Stimulated activated CD4-positive, alpha-beta T cell treated with anti-CD3 and anti-CD28 coated beads, Interleukin-12 subunit alpha, Interleukin-12 subunit beta, amount 100 ng/mL, for 4 hours (primary cell): ENCODE measurements at places on chromosomes 12 and 14.

DNA sequence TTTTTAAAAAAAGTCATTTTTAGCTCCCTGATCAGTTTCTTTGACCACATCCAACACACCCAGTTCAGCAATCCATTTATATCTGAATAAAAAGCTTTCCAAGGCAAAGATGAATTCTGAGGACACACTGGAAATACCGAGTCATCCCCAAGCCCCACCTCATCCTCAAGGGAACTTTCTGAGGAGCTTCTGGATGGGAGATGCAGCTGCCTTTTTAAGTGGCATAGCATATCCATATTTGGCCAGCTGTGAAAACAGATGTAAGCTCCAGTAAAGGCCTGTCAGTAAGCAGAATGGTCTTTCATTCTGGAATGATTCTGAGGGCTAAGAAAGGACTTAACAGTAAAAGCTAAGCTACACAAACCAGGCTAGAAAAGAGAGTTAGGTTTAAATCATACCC is 18.4 kb downstream of the ZFYVE1 start:
- DNase-seq, result no peak

- no peak for DNase-seq
Observed at GRCh38 chr12:3461391-3461790, 29.6 kb upstream of the PRMT8 start.

- DNase-seq, result no peak
Observed at GRCh38 chr14:57559576-57559975, 65.9 kb upstream of the CCDC198 start.

DNA sequence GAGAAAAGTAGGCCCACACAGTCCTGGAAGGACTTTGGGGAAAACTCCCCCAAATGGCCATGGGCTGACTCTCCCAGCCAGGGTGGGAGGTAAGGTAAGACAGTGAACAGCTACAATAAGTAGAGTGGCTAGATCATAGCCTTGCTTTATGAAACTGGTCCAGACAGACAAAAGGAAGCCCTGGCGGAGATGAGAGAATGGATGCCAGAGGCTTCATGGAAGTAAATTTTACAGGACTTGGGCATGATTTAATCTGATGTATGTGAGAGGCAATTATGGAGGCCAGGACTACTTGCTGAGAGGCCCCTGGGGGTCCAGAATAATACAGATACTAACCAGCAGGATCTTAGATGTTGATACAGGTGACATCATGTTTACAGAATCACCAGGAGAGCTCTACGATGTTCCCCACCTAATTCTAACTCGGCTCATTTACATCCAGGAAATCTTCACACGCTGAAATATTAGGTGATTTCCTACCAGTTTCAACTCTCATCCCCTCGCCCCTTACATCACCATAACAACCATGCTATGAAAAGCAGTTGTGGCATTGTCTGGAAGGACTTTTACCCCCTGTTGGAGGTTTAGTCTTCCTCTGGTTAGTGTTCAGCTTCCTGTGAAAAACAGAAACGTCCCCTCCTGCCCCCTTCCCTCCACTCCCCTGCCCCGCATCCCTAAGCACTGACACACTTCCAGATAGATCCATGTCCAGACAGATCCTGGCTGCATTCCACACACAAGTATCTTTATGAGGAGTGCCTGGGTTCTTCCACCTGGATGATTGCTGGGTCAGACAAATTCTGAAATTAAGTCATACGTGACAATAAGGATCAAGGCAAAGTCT is 39.5 kb upstream of the NT5DC3 start:
- no peak for DNase-seq

- DNase-seq, result no peak
Observed at GRCh38 chr12:538731-539539, 79.2 kb downstream of the B4GALNT3 start.

GRCh38 chr12:114479831-114480230 is 73.9 kb upstream of the TBX5 start:
- DNase-seq, result no peak

DNA sequence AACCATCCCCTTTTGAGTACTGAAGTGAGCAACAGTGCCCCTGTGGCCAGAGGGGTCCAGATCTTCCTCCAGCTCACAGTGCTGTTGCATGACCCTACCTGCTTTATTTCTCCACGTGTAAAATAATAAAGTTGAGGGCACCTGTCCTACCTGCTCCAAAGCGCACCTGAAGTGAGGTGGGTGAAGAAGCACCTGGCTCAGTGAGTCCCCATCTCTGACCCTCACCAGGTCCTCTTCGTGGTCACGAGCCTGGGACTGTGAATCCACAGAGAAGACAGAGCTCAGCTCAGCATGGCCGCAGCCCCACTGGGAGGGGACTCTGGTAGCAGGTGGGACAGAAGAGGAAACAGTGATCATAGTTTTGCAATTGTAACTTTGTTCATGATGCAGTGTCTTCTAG is 976.7 kb upstream of the TMEM132C start:
- no peak for DNase-seq

GRCh38 chr12:56520048-56520447 is 1.6 kb upstream of the RBMS2 start:
- DNase-seq, result no peak

- no peak for DNase-seq
Observed at GRCh38 chr12:45781080-45781479, 51.6 kb downstream of the ARID2 start.

DNA sequence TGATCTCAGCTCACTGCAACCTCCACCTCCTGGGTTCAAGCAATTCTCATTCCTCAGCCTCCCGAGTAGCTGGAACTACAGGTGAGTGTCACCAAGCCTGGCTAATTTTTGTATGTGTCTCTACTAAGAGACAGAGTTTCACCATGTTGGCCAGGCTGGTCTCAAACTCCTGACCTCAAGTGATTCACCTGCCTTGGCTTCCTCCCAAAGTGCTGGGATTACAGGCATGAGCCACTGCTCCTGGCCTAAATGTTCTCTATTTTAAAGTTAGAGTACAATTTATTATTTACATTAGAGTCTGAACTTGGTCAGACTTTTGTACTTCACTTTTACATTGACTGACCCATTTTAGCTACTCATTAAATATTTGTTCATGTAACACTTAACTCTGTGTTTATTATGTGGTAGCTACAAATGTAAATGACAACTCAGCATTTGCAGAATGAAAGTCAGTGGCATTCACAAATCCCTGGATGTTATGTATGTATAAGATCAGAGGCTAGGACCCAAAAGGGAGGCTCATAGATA is 409.6 kb downstream of the APAF1 start:
- no peak for DNase-seq

DNA sequence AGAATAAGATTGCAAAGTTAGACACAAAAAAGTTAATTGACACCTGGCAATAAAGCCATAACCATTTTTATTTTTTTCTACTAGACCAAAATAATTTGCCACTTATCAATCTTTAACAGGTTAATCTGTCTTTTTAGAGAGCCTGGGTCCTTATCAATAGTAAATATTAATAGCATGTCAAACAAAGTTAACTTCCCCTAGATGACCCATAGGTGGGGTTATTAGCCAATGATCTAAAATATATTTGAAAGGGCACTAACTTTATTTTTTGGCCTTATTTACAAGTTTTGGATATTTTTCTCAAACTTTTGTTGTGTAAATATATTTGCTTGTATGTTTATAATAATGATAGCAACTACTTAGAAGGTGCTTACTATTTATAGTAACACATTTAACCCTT is 3.9 kb downstream of the ANKRD33 start:
- no peak for DNase-seq

DNA sequence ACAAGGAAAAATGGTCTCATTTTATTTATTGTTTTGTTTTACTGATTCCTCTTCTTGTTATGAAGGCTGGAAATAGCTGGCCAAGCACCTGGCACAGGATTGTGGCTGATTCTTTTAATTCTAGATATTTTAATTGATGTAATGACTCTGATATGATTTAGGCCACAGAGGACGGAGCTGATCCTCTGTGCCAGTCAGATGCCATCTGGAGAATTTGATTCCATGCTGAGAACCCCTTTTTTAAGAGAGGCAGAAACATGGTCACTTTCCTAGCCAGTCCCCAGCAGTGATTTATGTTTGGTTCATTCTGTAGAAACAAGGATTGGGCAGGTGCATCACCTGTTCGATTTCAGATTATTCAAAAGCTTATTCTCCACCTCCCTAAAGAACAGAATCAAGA is 77.6 kb downstream of the STAB2 start:
- no peak for DNase-seq

DNA sequence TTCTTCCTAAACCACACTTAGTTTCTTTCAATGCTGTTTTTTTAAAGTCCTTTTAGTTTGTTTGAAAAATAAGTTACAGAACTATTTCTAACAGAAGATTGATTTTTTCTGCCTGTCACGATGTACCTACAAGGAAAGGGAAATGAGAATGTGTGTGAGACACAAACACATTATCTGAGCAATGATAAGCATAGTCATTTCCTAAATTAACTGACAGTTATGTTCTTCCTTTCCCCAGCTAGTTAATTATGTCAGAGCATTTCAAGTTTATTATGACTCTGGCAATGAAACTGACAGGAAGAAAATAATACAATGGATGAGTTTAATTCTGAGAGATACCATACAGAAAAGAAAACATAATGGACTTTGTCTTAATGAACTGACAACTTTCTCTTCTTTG is 21.3 kb upstream of the LDHB start:
- DNase-seq, result no peak

DNA sequence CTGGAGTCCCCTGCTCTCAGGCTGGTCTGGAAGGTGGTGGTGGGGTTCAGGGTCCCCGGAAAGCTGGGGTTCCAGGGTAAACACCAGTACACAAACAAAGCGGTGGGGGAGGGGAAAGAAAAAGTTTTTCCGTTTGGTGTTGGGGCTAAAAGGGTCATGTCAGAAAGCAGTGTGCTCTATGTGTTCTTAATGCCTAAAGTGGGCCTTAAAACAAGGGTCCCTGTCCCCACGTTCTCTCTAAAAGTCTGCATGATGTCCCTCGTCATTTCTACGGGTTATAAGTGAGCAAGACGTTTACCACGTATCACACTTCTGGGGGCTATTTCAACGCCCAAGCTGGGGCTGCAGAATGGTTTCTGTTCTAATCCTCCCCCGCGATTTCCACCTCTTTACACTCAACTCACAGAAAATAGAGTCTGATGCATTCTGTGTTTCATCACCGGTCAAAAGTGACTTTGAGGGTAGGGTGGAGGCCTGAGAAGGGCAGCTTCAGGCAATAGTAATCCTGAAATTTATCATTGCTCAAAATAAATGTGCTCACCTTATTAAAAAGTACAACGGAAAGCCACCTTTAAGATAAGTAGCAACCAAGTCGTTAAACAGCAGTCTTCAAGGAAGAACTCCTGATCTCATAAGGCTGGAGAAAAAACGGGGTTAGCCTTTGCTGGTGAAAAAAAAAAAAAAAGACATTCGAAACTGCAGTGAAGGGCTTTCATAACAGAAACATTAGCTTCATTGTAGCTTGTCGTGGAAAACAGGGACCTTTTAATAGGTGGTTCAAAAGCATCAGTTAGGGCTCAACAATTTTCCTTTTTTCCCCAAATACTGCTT is 63.9 kb upstream of the PTGR2 start:
- DNase-seq, result no peak

DNA sequence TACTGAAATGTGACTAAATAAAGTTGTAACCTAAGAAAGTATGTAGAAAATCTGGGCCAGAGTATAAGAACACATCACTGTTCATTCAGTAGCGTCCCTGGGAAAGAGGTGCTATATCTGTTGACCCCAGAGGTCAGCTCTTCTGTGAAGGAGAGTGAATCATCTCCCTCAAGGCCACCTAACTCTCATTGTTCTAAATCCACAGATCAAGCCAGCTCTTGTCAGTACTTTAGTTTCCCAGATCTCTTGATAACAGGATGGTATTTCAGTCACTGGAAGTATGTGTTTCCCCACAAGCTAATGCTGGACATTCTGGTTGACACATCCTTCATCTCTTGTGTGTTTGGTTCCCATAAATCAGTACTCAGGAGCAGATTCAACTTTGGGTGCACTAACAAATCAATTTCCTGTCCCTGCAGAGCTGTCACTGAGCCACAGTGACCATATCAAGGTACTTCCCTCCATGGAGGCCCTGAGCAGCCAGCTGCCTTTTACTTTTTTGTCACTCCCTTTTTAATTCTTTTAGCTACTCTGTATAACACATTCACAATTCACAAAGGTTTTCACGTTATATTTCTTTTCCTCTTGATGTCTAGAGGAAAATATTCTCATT is 7.8 kb downstream of the KRT1 start:
- DNase-seq, result no peak

- DNase-seq, result no peak
Observed at GRCh38 chr12:67154901-67155300, 114.3 kb upstream of the CAND1 start.

GRCh38 chr12:64983771-64984278 is 137.3 kb downstream of the WIF1 start:
- DNase-seq, result no peak

GRCh38 chr12:120445911-120446843 is at the start of the genes GATC and TRIAP1:
Gene GATC (plus strand): TSS chr12:120446444. CDS start chr12:120446481, 37 bp downstream.
Gene TRIAP1 (minus strand): TSS chr12:120446384. CDS start chr12:120446372, 12 bp downstream.
- peak; percentile 86 for DNase-seq

GRCh38 chr12:116545936-116546335 is 13.2 kb upstream of the MAP1LC3B2 start:
- DNase-seq, result no peak

DNA sequence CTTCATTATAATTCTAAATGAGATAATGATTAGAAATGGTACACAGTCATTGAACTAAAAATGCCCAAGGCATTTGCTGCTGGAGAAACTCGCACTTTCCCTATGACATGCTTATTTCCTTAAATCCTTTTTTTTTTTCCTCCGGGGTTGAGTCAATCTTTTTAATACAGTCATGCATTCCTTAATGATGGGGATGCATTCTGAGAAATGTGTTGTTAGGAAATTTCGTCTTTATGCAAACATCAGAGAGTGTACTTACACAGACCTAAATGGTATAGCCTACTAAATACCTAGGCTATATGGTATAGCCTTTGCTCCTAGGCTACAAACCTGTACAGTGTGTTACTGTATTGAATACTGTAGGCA is 29.8 kb upstream of the DACT1 start:
- no peak for DNase-seq

GRCh38 chr14:68476212-68477109 is 316.4 kb downstream of the ZFP36L1 start:
- DNase-seq, result no peak

DNA sequence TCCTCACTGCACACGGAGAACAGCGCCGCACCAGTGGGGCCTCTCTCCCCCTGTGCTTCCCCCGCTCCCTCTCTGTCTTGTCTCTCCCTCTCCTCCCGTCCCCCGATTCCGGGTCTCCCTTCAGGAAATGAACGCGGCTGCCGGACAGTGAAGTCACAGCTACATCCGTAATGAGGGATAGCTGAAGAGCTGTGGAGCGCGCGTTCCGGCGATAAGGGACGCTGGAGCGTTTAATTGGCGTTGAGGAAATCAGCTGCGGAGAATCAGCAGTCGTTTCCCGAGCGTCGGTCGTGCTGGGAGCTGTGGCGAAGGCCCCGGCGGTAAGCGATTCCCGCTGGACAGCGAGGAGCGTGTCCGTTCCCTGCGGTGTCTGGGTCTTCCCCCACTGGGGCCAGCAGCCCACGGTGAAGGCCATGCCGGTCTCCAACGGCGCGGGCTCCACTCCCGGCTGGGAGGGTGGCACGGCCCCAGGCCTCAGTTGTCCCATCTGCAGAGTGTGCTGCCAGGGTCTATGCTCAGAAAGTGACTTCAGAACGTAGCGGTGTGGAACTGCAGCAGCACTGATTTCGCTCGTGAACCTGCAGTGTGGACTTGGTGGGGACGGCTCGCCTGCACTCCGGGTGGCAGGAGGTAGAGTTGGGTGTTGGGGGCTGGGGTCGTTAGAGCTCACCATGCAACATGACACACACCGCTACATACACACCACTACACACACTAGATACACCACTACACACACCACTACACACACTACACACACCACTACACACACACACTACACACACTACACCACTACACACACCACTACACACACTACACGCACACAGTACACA is 10.9 kb downstream of the NOC4L start:
- DNase-seq, result no peak

- DNase-seq, result no peak
Observed at GRCh38 chr12:9198012-9198411, 10.2 kb downstream of the PZP start.

- DNase-seq, result no peak
Observed at GRCh38 chr12:45050751-45051571, at the start of gene DBX2. Gene DBX2 (minus strand): TSS chr12:45051099. CDS start chr12:45050927, 172 bp downstream.
